ENCODE measurements at places on chromosomes 2 and 18.

DNA sequence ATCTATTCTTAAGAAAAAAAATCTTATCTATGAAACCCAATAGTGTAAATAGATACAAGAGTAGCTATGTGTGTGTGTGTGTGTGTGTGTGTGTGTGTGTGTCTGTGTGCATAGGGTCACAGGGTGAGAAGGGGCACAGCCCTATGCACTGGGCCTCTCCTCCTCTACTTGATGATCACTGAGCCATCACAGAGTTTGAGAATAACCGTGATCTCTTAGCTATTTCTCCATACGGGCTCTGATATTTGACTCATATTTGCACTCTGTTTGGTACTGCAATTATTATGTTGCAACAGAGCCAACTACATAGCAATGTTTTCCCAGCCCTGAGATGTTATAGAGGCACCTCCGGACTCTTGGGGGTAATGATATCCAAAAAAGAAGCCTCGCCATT, 28.8 kb upstream of the SLC40A1 start:
- no peak for DNase-seq

DNA sequence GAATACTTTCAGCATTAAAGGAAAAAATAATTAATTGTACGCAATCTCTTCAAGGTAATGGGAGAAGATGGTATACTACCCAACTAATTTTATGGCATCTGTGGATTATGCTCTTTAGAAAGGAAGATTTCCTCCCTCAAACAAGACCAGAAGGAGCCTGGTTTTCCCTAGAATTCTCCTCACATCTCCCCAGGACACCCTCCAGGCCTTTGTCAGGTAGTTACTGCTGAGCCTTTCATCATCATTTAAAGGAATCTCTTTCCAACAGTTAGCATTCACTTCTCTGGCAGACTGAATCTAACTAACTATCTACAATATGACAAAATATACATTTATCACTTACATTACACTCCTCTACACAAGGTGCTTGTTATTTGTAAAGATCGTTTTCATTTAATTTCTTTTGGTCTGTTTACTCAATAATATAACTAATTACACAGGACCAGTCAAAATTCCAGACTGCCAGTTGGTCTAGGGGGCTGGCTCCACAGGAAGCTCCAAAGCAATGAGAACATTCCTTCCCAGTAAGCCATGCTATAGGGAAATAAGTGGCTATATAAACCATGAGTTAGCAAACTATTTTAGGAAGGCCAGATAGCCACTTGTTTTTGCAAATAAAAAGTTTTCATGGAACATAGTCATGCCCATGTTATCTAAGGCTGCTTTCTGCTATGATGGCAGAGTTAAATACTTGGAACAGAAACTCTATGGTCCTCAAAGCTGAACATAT, 19.1 kb downstream of the ZNF24 start:
- no peak for DNase-seq

DNA sequence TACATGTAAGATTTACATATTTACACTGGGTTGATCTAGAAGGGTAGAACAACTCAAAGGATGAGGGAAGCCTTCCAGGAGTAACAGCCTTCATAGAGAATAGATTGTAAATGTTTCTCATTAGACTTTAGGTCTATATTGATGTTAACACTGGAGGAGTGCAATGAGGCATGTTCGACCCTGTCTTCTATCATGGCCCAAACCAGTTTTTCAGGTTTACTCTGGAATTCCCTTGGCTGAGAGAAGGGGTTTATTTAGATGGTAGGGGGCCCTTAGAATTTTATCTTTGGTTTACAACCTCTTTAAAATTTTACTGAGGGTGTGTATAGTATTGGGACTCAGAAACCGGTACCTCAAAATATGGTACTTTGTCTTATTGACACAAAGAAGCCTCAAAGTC, 634.9 kb upstream of the PIK3C3 start:
- DNase-seq, result no peak

DNA sequence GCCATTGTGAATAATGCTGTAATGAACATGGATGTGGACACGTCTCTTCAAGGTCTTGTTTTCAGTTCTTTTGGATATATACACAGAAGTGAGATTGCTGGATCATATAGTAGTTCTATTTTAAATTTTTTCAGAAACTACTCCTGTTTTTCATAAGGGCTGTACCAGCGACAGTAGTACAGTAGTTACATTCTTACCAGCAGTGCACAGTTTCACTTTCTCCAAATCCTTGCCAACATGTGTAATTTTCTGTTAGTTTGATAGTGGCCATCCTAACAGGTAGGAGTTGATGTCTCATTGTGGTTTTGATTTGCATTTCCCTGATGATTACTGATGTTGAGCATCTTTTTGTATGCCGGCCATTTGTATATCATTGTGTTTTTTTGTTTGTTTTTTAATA, 81.7 kb downstream of the EPC2 start:
- no peak for DNase-seq

- DNase-seq, result peak; percentile 42
These were observed 330.9 kb downstream of the DCC start for GRCh38 chr18:52670896-52671295.
